ENCODE measurements at places on chromosomes 1 and 21.

DNA sequence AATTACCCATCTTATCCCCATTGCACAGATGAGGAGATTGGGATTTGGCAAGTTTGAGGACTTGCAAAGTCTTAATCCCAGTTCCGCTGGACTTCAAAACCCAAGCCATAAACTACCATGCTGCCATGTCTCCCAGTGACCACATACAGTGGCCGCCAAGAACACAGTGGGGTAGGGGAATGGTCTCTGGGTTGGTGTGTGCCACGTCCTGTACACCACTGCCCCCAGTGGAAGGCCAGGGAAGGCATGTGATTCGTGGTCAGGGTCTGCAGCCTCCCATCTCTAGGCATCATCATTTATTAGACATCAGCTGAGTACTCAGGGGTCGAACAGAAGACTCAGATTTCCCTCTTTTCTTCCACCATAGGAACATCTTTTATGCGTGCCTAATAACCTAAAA, 76.0 kb downstream of the MAN1C1 start:
- no peak for DNase-seq

DNA sequence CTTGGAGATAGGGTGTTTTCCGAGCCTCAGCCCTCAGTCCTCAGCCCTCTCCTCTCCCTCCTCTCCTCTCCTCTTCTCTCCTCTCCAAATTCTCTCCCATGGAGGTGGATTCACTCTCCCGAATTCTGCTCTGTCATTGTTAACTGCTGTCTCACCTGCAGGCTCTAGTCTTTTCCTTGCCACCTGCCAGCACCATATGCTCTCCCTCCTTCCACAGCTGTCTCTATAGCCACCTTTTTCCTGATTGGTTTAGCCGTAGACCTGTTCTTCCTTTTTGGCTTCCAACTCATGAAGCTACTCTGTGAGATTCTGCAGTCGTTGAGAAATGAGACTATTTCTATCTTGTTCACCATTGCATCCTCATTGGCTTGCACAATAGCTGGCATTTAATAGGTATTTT, 19.7 kb downstream of the COG2 start:
- DNase-seq: no peak

DNA sequence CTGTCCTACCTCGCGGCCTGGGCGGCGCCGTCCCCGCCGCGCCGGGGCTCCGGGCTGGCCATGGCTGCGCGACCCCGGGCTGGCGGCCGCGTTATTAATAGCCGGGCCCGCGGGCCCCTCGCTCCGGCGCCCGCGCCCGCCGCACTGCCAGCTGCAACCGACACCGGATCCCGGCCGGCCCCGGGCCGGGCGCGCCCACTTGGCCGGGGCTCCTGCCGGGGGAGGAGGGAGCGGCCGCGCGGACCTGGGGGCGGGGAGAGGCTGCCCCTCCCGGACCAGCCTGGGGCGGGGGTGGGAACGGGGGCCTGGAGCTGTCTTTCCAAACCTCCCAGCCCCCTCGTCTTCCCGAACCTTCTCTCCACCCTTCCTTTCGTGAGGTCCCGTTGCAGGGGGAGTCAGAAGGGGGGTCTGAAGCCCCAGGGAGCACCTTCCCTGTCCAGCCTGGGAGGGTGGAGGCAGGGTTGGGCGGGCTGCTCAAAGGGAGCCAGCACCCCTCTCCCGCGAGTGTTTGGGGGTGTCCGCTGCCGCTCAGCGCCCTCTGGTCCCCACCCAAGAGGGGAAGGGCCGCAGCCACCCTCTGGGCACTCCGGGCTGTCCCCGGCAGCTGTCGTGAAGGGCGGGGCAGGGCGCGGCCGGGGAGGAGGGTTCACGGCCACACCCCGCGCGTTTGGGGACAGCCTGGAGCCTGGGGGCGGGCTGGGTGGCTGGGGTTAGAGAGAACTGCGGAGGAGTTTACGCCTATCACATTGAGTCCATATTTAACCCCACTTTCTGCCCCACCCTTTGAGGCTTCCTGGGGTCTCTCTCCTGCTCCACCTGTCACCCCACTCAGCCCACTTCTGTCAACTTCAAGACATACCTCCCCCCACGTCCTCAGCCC, at the start of gene SYNC:
SYNC (minus strand) TSS at position 172 of the 880 bp plus-strand sequence; CDS start at position 62, 110 bp downstream.
- DNase-seq: no peak

DNA sequence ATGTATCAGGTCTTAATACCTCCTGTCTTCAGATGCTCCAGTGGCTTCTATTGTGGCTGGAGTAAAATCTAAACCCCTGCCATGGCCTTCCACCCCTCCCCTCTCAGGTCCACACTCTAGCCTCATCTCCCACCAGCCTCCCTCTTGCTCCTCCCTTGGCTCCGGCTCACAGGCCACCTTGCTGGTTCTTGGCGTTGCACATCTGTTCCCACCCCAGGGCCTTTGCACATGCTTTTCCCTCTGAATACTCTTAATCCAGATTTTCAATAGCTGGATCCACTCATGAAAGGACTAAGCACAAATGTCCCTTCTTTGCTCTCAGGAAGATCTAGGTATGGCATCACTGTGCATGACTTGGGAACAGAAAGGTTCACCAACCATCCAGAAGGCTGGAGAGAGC, 415.4 kb upstream of the VAMP3 start:
- DNase-seq: no peak

- DNase-seq: no peak
Observed at GRCh38 chr1:29396438-29397255, 160.3 kb downstream of the PTPRU start.

DNA sequence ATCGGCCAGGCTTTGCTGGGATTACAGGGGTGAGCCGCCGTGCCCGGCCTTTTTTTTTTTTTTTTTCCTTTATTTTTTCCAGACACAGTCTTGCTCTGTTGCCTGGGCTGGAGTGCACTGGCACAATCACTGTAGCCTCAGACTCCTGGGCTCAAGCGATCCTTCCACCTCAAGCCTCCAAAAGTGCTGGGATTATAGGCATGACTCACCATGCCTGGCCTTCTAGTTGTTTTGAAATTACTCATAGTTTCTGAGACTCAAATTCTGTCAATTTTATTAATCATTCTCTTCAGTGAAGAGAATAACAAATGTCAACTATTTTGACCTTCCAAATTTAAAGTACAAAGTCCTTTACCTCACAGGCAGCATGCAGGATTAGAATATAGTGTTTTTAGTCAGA, 374.5 kb downstream of the PLA2G4A start:
- DNase-seq: no peak

- DNase-seq: no peak
Observed at GRCh38 chr21:24290151-24290833, 1317.0 kb downstream of the MRPL39 start.

DNA sequence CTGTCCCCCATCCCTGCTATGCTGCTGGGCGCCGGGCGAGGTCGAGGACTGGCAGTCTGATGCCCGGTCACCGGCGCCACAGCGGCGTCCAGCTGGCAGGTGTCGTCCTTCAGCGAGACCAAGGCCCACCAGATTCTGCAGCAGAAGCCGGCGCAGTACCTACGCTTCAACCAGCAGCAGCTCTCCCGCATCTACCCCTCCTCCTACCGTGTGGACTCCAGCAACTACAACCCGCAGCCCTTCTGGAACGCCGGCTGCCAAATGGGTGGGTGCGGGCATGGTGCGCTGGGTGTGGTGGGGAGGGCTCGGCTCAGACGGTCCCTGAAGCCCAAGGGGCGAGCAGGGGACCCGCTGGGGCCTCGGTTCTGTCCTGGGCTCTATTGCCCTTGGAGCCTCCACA, 20.7 kb downstream of the PLCH2 start:
- no peak for DNase-seq

- DNase-seq: no peak
Observed at GRCh38 chr1:154808261-154808908, 61.7 kb downstream of the KCNN3 start.

DNA sequence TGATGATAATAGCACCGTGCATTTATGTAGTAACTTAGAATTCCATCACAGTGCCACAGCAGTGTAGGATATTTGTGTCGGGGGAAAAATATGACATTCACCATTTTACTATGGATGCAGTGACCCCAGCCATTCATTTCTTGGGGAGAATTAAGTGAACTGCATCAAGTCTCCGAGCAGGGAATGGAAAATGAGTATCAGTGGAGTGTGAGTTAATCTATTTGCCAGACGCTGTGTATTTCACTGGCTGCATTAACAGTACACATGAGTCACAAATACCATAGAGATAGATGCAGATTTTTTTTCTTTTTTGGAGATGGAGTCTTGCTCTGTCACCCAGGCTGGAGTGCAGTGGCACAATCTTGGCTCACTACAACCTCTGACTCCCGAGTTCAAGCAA, 33.8 kb upstream of the SLC45A1 start:
- DNase-seq: no peak

GRCh38 chr1:109931189-109931731, 20.6 kb downstream of the CSF1 start:
- no peak for DNase-seq

GRCh38 chr1:12409681-12410080, 179.9 kb downstream of the VPS13D start:
- no peak for DNase-seq

DNA sequence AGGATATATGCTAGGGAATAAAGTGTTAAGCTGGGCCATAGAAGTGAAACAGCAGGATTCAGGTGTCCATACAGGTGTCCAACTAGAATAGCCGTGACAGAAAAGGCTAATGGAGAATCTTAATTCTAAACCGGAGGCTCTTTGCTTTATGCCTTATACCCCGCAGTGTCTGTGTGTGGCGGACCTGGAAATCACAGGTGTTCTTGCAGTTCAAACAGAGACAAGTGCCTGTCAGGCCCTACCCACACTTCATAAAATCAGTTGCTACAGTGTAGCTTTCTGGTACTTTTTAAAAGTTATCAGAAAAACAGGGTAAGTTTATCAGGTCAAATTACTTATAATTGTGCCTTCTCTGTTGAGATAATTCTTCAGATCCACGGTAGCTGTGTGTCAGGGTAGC, 293.9 kb downstream of the LRRC7 start:
- no peak for DNase-seq

GRCh38 chr1:18203645-18204044, 96.0 kb downstream of the IGSF21 start:
- DNase-seq: no peak
